ENCODE measurements at places on chromosomes 7 and 10.

GRCh38 chr10:116674901-116675423 lies 54.2 kb downstream of the PNLIPRP2 start:
- DNase-seq: no peak

GRCh38 chr7:151690606-151691005 lies 170.9 kb upstream of the RHEB start:
- DNase-seq: peak; percentile 95

DNA sequence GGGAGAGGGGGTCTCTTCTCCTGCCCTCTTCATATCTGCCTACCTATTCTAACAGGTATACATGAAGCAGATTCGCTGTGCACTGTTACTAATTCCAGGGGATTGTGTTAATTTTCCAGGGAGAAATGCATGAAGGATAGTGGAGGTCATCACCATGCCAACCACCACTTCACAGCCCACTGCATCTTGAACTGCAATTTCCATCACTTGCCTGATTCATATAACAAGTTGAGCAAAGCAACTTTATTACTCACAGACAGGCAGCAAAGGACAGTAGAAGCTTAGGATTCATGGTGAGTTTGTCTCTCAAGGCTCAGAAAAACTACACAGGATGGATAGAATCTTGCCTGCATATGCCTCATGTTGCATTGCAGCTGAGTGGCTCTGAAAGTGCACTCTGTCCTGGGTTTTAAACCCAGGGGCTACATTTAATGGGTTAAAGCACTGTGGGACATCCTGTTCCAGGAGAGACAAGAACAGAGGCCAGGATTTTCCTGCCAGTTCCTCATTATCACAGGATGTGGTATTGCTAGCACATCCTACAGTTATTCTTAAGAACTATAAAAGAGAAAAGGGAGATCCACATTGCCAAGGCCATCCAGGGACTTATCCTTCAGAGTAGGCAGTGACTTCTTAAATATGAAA lies 136.9 kb upstream of the PRSS1 start:
- peak; percentile 78 for DNase-seq

DNA sequence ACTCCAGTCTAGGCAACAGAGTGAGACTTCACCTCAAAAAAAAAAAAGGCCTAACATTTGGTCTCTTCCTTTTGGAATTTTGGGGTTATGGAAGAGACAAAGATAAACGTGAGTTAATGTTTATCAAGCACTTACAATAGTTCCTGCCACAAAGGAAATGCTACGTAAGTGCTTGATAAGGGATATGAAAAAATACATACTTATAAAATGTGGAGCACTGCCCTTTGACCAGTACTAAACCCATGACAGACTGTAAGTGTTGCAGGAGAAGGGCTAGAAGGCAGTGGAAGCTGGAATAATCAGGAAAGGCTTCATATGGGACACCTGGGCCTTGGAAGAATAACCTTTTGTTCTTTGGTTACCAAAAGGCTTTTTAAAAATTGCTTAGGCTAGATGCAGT lies 25.5 kb downstream of the TMEM248 start:
- peak; percentile 51 for DNase-seq

- peak; percentile 78 for DNase-seq
These were observed 34.2 kb downstream of the TFPI2 start for GRCh38 chr7:93856323-93856722.

DNA sequence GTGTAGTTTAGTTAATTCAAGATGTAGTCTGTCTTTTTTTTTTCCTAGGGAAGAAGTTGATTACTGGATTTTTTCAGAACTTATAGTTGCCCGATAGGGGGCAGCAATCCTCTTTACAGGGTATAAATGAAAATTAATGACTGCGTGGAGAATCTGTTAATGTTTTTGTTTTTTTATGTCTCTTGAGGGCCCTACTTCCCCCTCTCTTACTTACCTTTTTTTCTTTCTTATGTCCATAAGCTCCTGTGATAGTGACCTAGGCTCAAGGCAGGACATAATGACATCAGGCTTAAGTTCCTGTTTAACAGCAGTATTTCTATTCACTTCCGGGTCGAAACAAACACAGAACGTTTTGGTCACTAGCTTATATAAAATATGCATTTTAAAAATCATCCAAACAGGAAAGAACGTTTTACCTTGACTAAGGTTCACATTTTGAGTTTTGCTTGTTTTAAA lies 18.8 kb downstream of the CDC123 start:
- peak; percentile 48 for DNase-seq

DNA sequence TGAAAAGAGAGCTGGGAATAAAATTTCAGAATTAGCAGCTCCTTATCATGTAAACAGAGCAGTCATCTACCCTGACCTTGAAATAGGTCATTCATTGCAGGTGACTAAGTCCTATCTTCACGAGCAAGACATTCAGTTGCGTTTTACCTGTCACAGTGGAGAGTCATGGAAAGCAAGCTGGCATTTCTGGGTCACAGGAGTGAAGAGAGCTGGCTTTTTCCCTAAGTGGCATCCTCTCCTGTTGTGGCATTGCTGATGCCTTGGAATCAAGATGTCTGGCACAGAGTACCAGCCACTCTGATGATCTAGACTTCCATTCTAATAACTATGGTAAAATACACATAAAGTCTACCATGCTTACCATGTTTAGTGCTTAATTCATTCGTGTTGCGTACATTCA lies 70.8 kb downstream of the SCRN1 start:
- DNase-seq: no peak

GRCh38 chr7:139532636-139533155 lies 9.2 kb downstream of the CLEC2L start:
- no peak for DNase-seq

- no peak for DNase-seq
These were observed 27.1 kb upstream of the TNRC18 start for GRCh38 chr7:5450549-5451327.

- no peak for DNase-seq
These were observed 153.7 kb downstream of the GALNT17 start for GRCh38 chr7:71285571-71286145.

- no peak for DNase-seq
These were observed 54.1 kb upstream of the PPIF start for GRCh38 chr10:79292891-79293746.

DNA sequence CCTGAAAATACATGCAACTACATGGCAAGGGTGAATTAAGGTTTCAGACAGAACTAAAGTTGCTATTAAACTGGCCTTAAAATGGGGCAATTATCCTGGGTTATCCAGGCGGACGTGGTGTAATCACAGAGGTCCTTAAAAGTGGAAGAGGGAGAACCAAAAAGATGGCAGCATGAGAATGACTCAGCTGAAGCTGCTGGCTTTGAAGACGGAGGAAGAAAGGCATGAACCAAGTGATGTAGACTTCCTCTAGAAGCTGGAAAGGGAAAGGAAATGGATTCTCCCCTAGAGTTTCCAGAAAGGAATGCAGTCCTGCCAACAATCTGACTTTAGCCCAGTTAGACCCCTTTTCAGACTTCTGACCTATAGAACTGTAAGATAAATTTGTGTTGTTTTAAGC lies 27.0 kb upstream of the UBN2 start:
- DNase-seq: no peak

GRCh38 chr7:143934526-143935325 lies at the start of gene OR2F2:
Gene OR2F2, plus strand, starts transcription at chr7:143935233. Its CDS starts 0 bp downstream, at chr7:143935233.
- peak; percentile 89 for DNase-seq

DNA sequence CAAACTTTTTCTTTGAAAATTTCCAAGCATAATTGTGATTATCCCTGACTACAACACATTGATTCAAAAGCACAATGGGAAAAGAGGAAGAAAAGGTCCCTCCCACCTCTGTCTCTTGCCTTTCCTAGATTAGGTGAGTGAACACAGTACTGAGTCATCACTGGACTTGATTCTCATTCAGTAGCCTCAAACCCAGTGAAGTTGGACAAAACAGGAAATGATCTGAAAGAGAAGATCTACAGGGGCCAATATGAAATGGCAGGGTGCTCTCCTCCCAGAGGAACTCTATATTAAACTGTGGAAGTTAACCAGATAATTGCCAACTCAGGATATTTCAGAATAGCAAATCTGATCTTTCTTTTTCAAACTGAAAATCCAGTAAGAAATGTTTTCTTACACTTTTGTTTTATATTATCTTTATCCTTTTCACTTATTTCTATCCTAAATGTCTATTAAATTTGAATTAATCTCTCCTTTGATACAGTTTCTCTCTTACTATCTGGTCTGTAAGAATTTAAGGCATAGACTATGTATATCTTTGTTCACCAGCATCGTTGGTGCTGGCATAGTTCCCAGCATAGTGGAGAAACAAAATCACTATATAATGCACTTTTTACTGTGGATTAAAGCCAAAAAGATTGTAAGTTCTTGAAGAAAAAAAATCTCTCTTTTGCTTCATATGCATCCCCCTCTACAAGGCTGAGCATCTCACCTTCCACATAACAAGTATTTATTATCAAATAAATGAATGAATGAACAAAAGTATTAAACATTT lies 41.4 kb upstream of the IKZF1 start:
- no peak for DNase-seq

DNA sequence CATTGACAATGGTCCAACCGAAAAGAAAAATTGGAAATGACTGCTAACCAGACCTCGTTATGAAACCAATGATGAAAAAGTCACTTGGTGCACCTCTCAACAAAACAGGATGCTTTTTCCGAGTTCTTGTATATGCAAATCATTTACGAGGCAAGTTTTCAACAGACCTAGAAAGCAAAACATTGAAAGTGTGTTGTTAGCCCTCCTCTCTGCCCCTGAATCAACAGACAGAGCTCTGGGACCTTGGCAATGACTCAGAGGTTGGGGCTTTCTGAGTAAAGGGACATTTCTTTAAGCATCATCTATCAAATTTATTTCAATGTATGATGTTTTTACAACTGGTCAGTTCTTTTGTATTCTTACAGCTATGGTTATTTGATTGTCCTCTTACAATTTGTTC lies 16.3 kb upstream of the DKK1 start:
- no peak for DNase-seq

- DNase-seq: no peak
These were observed 242.5 kb downstream of the VTI1A start for GRCh38 chr10:112689327-112690072.

DNA sequence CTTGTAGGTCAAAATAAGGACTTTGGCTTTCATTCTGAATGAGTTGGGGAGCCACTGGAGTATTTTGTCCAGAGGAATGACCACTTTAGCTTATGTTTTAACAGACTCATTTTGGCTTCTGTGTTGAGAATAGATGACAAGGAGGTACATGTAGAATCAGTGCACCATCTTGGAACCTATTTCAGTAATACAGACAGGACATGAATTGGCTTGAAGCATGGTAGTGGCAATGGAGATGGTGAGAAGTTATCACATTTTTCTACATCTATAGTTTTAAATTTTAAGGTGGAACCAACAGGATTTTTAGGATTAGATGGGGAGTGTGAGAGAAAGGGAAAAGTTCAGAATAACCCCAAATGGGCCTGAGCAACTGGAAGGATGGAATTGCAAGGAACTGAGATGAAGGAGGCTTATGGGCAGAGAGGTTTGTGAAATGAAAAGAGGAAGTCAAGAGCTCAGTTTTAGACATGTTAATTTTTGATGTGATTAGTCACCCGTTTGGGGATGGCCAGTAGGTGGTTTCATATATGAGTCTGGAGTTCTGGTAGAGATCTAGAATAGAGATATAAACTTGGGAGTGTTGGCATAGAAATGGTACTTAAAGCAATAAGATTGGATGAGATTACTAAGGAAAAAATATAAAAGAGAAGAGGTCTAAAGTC lies 89.2 kb upstream of the JAZF1 start:
- DNase-seq: no peak

DNA sequence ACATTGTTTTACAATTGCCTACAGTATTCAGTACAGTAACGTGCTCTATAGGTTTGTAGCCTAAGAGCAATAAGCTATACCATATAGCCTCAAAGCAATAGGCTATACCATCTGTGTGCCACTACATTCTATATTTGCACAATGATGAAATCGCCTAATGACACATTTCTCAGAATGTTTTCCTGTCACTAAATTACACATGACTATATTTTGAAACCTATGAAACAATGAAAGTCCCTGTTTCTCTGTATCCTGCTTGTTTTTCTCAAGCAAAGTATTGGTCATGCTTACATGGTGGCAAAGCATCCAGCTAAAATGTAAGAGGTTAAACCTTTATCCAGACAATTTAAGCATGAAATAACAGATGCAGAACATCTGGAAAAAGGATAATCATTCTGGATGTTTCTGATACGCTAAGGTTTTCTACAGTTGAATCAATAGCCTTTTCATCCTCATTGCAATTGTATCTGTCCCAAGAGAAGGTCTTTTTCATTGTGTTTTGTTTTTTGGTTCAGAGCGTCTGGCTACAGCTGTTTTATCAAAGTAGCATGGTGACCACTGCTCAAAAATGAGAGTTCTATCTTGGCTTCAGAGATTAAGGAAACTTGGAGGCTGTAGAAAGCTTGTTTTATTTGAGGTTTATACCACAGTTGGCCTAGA lies 81.7 kb downstream of the CSTF2T start:
- no peak for DNase-seq

DNA sequence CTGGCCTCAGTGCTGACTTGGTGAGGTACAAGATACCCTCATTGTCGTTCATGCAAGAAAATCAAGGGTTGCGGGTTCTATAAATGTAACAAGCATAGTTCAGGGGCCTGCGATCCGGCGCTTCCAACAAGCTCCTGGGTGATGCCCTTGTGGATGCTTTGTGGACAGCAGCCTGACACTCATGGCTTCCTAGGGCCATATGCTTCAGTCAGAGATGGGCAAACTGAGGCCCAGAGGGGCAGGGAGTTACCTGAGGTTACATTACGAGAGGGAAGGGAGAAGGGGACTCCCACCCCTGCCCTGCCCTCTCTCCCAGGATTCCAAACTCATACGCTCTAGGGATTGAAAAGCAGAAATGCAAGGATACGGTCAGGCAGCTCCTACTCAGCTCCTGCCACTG lies 296.3 kb upstream of the ZMIZ1 start:
- no peak for DNase-seq

GRCh38 chr10:120087109-120087508 lies 194.6 kb downstream of the SEC23IP start:
- no peak for DNase-seq

DNA sequence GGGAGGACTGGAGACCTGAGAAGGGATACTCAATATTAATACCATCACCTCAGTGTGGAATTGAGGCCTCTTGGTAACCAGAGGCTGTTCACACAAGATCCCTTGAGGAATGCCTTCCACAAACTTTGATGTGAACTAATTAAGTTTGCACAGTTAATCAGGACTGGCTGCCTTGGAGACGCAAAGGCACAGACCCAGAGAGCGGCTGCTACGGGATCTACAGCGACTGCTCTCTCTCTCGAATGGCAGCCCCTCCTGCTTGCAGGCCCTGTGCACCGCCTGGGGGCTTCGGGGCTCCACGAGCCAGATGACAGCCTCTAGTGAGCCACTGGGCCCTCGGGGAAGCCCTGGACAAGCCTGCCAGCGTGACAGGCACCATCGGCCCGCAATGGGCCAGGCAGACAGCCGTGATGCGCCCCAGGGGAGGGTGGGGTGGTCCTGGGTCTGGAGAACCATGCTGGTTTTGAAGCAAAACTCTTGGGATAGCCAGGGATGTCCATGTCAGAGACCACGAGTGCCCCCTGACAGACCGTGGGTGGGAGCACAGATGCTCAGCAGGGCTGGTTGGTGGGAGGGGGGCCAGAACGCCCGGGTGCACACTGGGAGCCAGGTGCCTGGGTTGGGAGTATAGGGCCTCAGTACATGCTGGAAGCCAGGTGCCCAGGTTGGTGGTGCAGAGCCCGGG lies 195.6 kb downstream of the ELFN1 start:
- no peak for DNase-seq

GRCh38 chr7:2403718-2404648 lies 572 bp downstream of the CHST12 start:
- no peak for DNase-seq

All from amniotic epithelial cell (primary cell).